ENCODE measurements at places on chromosomes 2 and 18.

GRCh38 chr18:68418881-68419280, 296.0 kb downstream of the TMX3 start:
- DNase-seq, result no peak

- DNase-seq, result no peak
Measured at GRCh38 chr2:65456886-65457285, 24.5 kb upstream of the SPRED2 start.

DNA sequence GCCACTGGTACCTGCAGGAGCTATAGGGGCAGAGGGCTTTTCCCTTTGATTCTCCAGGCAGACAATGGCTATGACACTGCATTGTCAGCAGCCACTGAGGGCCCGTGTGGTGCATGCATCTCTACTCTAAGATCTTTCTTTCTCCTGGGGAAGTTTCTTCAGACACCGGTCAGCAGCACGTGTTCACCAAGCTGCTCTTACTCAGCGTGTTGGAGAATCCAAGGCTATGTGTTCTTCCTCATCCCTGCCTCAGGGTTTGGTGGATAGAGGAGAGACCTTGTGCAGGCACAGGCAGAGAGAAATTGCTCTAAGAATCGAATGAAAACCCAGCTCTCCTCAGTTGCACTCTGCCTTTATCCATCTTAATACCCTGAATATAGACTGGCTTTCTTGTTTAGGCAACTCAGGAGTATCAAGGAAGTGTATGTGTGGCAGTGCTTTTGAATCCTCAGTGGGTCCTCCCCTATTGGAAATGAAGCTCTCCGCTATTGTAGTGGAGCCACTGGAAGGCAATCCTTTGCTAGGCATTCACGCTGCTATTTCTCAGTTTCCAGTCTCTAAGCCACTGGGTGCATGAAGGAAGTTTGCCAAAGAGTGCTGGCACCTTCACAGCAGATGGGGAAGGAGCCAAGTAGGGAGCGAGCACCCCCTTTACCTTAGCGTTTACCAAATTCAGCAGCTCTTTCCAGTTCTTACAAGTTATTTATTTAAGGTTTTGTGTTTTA, 86.9 kb upstream of the EML6 start:
- DNase-seq, result no peak

DNA sequence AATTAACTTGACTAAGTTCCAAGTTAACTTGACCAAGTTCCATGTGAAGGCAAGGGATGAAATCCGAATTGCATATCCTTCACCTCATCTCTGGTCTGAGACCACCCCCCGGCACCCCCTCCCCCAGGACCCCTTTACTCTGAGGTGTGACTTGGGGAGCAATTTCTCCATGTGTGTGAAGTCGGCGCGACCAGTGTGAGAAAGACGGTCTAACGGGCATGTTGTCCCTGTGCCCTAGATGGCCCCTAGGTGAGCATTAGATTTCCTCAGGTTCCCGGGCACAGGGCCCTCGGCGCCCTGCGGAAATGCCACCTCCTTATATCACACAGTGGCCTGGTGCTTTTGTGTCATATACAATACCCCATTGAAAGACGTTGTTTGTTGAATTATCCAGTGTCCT, 137.1 kb downstream of the CTIF start:
- DNase-seq, result no peak

DNA sequence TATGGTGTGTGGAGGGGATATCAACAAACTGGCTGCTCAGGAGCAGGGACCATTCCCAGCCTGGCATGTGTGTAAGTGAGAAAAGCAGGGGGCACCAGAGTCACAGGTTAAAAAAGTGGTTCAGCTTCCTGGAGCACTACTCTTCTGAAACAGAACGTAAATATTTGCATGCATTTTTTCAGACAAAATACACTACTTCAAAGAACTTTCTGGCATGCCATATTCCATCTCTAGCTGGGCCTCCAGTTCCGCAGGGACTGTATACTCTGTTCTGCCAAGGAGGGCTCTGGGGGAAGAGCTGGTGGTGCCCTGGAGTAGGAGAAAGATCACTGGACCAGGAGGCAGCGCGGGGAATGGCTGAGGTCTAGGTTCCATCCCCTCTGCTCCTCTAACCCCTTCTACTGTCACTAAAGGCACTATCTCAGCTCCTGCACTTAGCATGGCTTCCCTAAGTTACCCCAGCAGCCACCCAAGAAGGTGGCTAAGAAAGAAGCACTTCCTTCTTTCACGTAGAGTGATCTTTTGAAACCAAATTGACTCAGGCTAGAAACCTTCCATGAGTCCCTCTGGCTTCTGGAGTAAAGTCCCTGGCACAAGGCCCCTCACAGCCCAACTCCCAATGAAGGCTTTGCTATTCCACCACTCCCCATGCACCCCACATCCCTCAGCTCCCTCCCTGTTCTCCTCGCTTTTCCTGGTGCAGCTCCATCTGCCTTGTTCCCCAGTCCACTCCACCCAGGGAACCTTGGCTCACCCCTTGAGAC, 57.6 kb upstream of the CABLES1 start:
- peak; percentile 68 for DNase-seq

- DNase-seq, result no peak
Measured at GRCh38 chr2:239264492-239264837, 136.4 kb downstream of the HDAC4 start.
